C1 segment of cervical spinal cord (tissue), 14 donors: ENCODE measurements at places on chromosomes 5 and 9.

DNA sequence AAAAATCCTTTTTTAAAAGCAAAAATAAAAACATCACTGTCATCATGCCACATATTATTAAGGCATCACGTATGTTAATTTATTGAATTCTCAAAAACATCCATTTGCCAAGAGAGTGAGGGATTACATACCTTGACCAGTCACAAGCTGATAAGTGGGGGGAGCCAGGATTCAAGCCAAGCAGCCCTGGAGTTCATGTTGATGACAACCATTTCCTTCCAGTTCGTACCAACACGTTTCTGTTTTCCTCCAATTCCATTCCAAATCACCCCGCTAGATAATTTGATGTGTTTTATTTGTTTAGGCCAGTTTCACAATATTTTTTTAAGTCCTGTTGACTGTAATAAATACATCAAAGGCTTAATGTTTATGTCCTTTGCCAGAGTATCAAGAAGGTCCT is 53.0 kb downstream of the SLC1A3 start:
- no peak for DNase-seq

- DNase-seq = no peak
Observed at GRCh38 chr5:5418006-5418405, 4.5 kb upstream of the ICE1 start.

- DNase-seq = peak; percentile 77
Observed at GRCh38 chr5:109408991-109409843, 557 bp downstream of the PJA2 start.

GRCh38 chr5:150512368-150512747 is 4.4 kb downstream of the NDST1 start:
- DNase-seq = no peak

DNA sequence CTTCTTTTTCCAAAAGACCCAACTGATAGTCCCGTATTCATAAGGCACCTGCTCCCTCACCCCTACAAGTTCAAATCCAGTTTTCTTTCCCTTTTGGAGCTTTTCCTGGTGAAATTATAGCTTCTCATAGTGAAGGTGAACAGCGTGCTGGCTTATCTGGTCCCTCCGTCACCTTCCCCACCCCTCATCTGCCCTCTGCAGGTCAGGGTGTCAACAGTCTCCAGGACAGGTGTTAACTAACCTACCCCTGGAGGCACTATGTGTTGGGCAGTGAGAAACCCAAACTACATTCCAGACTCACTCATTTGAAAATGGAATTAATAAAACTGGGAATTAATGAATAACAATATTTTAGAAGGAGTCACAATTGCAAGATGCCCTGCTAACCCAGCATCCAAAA is 109.0 kb upstream of the TAS2R1 start:
- no peak for DNase-seq

DNA sequence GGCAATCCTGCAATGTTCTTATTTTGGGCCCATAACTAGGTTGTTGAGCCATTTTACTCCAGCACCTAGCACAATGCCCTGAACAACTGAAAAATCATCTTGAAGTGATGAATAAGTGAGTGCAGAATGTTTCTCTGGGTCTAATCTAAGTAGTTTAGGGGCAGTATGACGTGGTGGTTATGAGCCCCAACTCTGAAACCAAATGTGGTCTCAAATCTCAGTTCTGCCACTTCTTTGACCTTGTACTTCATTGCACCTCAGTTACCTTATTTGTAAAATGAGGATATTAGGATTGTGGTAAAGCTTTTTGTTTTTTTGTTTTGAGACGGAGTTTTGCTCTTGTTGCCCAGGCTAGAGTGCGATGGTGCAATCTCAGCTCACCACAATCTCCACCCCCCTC is 80.9 kb upstream of the SNX2 start:
- no peak for DNase-seq

DNA sequence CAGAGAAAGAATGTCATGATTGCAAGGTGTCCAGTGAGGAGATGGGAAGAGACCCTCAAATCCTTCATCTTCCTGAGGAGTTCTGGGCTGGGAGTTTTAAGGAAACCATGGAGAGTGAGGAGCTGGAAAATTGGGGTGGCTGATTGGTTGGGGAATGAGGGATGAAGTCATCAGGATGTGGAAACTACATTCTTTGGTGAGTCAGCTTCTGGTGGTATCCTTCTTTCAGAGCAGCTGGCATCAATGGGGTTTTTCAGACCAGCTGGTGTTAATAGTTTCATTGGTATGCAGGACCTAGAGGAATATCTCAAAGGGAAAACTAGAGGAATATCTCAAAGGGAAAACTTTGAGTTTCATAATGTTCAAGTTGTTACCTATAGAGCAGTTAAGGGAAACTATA is 45.2 kb downstream of the RNF180 start:
- DNase-seq = no peak

DNA sequence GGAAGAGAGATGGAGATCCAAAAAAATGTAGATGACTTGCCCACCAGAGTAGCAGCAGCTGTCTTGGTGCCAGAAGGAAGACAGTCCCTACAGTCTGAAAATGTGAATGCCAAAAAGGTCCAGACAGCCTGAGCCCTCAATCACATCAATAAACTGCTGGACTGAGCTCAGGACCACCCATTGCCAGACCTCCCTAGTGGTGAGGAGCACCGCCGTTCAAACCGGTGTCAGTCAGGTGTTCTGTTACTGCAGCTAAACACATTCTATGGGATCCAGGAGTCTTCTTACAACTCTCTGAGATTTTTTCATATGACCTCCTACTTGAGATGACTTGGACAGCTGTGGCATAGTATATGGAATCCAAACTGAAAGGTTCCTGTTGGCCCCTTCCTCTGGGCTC is 32.0 kb upstream of the OTP start:
- DNase-seq = no peak

GRCh38 chr5:124237206-124237695 is 509.2 kb downstream of the ZNF608 start:
- no peak for DNase-seq
